Frontal cortex (tissue), 4 donors: ENCODE measurements at places on chromosomes 3 and 15. TPM values are rescaled to one million over a fixed set of nuclear protein-coding genes. Genes with fewer than 3 reads are reported as not detected.

Gene UBAP1L
- 2.0 TPM for total RNA-seq

Gene BTLA
- total RNA-seq, result under 0.01 TPM

Gene SLC51B
- total RNA-seq, result not detected

Gene GRIP2
- 8.2 TPM for total RNA-seq

Gene C3orf70
- total RNA-seq, result 30.6 TPM

Gene PSTPIP1
- total RNA-seq, result 0.41 TPM

Gene RPP14
- 18.8 TPM for total RNA-seq

Gene GOLGA8G
- total RNA-seq, result not detected

Gene TIMP4
- total RNA-seq, result 3.3 TPM

Gene CLSTN2
- 11.8 TPM for total RNA-seq

Gene ISG20
- total RNA-seq, result not detected

Gene FEZF2
- 12.2 TPM for total RNA-seq

Gene SKOR1
- 0.41 TPM for total RNA-seq

Gene GOLGA6L6
- not detected for total RNA-seq

Gene PATL2
- not detected for total RNA-seq

Gene SLC6A11
- total RNA-seq, result 27.3 TPM

Gene CD86
- total RNA-seq, result 1.2 TPM

Gene SLC4A7
- total RNA-seq, result 658 TPM

Gene GABRB3
- 114 TPM for total RNA-seq

Gene STIMATE
- total RNA-seq, result 12.6 TPM

Gene SV2B
- 42.8 TPM for total RNA-seq

Gene ERICH6
- total RNA-seq, result under 0.01 TPM
